ENCODE measurements at places on chromosomes 3 and 15. TPM values are rescaled to one million over a fixed set of nuclear protein-coding genes. Genes with fewer than 3 reads are reported as not detected.

SLC51B gene
- total RNA-seq = not detected

HIGD2B gene
- not detected for total RNA-seq

NPAP1 gene
- 0.16 TPM for total RNA-seq

TM2D3 gene
- 41.8 TPM for total RNA-seq

ZNF385D gene
- total RNA-seq = 11.5 TPM

FMN1 gene
- 9.2 TPM for total RNA-seq

OIP5 gene
- total RNA-seq = 0.25 TPM

CLDN16 gene
- 0.09 TPM for total RNA-seq

MAP6D1 gene
- 6.0 TPM for total RNA-seq

IGSF11 gene
- not detected for total RNA-seq

BOC gene
- total RNA-seq = 16.9 TPM

STAC gene
- total RNA-seq = 2.1 TPM

SENP7 gene
- 24.0 TPM for total RNA-seq

MOBP gene
- total RNA-seq = not detected

TP63 gene
- total RNA-seq = 0.18 TPM

SI gene
- not detected for total RNA-seq

CHDH gene
- 7.9 TPM for total RNA-seq

LEO1 gene
- 21.3 TPM for total RNA-seq

PLSCR2 gene
- not detected for total RNA-seq

LMAN1L gene
- not detected for total RNA-seq

RHO gene
- not detected for total RNA-seq

ADAMTS9 gene
- 0.54 TPM for total RNA-seq

SMCO1 gene
- total RNA-seq = not detected

SRGAP3 gene
- total RNA-seq = 4.6 TPM

CP gene
- not detected for total RNA-seq

KIF7 gene
- total RNA-seq = 10.6 TPM

FBXL2 gene
- total RNA-seq = 9.7 TPM

EPHB3 gene
- 4.7 TPM for total RNA-seq

TRAIP gene
- 1.3 TPM for total RNA-seq

WWTR1 gene
- total RNA-seq = 205 TPM

NR1I2 gene
- not detected for total RNA-seq

DENND6A gene
- 35.2 TPM for total RNA-seq

CCR9 gene
- total RNA-seq = not detected

SHF gene
- 1.9 TPM for total RNA-seq

TMEM207 gene
- not detected for total RNA-seq

KBTBD12 gene
- under 0.01 TPM for total RNA-seq

CHRNA7 gene
- 0.18 TPM for total RNA-seq

MYO5C gene
- 0.36 TPM for total RNA-seq

ARL14 gene
- not detected for total RNA-seq

TRH gene
- 2.5 TPM for total RNA-seq

TAGLN3 gene
- not detected for total RNA-seq

SEMA3F gene
- total RNA-seq = 0.74 TPM

CD86 gene
- total RNA-seq = not detected

Data from fibroblast of the aortic adventitia (primary cell).